ENCODE measurements at places on chromosomes 12 and 14.

DNA sequence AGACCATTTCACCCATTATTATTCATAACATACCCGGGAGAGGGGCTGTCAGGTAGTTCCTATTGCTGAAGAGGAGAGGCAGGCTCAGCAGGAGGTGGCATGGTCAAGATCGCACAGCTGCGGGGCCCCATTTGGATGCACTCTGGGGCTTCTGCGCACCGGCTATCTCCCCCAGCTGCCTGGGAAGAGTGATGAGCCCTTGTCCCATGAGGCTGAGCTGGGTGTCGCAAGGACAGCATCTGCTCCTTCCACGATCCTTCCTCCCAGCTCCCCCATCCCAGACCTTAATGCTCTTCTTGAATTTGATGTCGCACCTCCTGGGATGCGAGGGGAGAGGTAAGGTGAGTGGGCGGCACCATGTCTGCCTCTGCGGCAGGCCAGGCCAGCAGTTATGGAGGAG, 62.6 kb downstream of the SLC24A4 start:
- DNase-seq, result no peak

DNA sequence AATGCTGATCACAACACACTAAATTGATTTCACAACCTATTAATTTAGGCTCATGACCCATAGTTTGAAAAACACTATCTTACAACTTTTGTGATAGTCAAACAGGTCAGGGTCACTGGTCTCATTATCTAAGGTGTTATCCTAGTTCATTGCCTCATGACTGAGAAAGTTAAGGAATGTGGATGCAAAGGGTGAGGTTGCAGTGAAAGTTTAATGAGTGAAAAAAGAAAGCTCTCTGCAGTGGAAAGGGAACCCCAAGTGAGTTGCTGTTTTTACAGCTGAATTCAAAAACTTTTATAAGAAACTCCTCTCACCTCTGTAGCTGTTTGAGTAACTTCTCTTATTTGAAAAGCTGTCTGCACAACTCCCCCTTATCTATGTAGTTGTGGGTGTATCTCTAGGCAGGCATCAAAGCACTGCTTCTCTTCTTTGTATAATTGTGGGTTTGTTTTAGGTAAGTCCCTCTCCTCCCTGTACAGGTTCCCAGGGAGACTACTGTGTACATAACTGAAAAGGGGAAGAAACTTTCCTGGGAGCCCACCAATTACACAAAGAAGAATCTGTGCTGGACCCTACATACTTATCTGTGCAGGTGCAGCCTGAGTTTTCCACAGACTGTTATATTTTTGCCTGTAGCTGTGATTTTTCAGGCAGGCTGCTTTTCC, 18.9 kb downstream of the DNAL1 start:
- no peak for DNase-seq

DNA sequence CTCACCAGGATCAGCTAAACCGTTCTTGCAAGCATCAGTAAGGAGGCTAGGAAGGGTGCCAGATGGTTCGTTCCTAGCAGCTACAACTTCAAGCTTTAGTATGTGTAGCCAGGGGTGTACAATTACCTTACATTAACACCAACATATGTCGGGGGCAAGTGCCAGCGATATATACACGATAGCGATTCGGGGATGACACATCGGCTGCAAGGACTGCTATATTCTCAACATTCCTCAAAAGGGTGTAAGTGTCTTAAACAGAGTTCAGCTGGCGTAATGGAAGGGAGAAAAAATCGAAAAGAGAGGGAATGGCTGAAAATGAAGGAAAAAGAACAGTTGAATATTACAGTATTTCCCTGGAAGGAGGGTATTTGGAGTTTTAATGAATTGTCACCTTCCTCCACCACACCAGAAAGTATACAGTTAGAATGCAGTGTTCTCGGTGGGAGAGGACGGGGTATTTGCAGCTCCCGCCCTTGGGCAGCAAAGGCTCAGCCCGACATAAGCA, 545 bp downstream of the LIMA1 start:
- no peak for DNase-seq

DNA sequence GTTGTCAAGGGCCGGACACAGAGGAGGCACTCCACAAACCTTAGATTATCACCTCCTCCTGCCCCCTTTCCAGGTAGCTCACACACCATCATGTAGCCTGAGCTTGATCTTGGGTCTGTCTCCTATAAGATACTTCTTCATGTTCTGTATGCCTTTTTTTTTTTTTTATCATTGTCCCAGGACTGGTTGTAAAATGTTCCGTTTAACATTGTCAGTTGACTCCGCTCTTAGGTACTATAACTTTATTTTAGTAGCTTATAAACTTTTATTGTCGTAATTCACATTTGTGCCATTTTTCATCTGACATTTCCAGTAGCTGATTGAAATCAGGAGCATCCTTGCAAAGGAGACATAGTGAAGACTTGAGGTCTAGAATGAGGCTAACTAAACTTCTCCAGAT, 79.9 kb downstream of the SLC15A5 start:
- DNase-seq, result no peak

DNA sequence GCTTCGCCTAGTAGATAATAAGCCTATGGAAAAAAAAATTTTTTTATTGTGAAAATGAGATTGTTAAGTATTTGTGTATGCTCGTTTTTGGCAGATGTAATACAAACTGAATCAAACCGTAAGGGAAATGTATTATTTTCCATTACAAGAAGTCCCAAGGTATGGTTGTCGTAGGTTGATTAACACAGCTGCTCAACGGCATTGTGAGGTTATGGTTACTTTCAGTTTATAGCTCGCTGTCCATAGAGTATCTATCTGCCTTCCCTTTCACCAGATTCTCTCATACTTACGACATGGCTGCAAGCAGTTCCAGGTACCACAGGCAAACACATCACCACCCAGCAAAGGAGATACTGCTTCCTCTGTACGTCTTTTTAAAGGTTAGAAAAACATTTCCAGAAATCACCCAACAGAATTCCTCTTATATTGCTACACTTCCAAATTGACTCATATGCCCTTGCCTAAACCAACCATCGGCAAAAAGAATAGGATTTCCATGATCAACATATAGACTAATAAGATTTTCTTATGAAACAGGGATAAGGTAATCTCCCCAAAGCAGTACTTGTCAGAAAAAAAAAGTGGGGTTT, 338.6 kb downstream of the SYT1 start:
- no peak for DNase-seq

All from NCI-H2029 treated with DMSO at 0.1 percent for 48 hours (cell line).